NCI-H1092 treated with DMSO at 0.1 percent for 48 hours (cell line): ENCODE measurements at places on chromosomes 16 and 17.

GRCh38 chr17:66847704-66848103 lies 12.8 kb downstream of the CACNG5 start:
- DNase-seq = no peak

DNA sequence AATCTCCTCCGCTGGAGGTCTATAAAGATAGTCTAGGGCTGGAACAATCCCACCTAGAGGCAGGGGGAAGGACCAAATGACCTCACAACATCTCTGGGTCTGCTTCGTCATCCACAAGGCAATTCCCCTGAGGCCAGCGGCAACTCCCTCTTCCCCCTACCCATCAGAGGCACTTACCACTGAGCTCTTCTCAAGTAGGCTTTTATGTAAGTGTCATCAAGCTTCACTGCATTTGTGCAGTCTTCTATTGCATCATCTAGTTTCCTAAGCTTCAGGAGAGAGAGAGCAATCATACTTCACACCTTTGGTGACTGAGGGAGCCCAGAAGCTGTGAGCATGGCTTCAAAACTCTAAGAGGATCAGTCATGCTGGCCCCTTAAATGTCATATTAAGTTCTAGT lies 21.0 kb downstream of the CNP start:
- DNase-seq = no peak

- DNase-seq = no peak
Observed at GRCh38 chr17:64273006-64273405, 9.9 kb upstream of the TEX2 start.

GRCh38 chr17:50201276-50201854 lies at the start of gene COL1A1:
TSS of gene COL1A1 (minus strand) at chr17:50201631. CDS start at chr17:50201513, 118 bp downstream.
- no peak for DNase-seq

DNA sequence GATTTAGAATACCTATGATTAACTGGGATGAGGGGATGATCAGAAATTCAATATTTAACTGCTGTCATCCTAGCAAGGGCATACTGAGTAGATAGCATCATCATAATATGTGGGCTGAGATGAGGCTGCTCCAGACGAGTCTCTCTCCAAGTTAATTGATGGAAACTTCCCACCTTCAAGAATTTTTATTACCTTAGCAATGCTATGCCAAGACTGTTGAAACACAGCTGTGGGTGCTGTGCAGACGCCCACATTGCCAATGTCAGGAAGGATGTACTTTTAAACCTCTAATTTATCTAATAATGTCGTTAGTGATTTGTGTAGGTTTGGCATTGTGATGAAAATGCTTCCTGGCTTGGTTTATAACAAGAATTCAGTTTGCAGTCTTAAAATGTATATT lies 170.4 kb downstream of the TRIM37 start:
- DNase-seq = no peak
